Stimulated activated CD4-positive, alpha-beta T cell treated with anti-CD3 and anti-CD28 coated beads, Interleukin-1b, Interleukin-23, amount 100 ng/mL, for 1 hour (primary cell): ENCODE measurements at places on chromosomes 7 and 10.

DNA sequence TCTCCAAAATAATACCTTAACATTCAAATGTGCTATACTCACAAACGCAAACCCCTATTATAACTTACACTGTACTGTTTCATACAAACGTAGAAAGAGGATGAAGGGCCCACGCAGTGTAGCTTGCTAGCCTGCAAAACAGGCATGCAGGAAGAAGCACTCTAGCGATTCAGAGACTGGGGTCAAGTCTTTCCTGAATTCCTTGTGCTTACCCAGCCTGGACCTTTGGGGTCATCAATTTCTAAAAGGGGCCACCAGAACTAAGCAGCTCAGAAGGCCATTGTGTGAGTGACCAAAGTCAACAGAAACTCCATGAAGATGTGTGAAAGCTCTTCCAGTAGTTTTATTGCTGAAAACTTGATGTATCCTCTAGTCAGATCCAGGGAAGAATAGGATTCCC is 111.9 kb downstream of the SVIL start:
- no peak for DNase-seq

GRCh38 chr7:157077021-157077420 is 61.7 kb upstream of the UBE3C start:
- no peak for DNase-seq

DNA sequence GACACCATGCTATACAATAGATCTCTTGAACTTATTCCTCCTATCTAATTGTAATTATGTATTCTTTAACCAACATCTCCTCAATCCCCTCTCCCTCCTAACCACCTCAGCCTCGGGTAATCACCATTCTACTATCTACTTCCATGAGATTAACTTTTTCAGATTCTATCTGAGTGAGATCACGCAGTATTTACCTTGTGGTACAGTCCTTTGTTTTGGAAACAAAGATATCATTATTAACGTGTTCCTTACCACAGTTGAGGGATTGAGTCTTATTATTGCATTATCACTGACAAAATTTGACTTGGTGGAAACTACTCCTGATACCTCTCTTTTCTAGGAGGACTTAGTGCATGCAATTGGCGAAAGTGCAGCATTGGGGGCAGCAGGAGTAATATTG is 26.0 kb upstream of the HYAL4 start:
- no peak for DNase-seq

GRCh38 chr10:119416855-119417254 is 125.7 kb downstream of the RGS10 start:
- peak; percentile 53 for DNase-seq

DNA sequence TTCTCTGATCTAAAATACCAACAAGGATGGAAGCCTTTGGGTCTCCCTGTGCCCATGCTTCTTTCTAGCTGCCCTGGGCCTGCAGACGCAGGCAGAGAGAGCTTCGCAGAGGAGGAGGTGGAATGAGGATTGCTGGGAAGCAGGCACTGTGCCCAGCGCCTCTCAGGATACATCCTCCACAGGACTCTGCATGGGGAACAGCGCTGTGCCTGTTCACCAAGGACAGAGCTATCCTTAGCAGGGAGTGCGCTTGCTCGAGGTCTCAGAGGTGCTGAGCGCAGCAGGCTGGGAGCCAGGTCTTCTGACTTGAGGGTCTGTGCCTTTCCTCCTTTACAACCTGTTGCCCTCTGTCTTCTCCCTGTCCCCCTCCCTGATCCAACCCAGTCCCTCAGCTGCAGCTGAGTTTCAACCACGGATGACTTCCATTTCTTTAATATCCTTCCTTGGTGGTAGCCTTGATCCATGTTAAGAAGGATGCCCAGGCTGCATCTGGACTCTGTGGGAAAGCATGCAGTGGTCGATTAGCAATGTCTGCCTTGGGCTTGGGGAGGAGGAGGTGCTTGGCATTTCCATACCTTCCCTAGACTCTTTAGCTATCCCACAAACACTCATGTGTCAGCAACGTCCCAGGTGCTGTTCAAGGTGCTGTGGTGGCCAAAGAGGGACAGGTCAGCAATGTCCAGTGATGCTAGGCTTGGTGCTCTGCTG is 219.6 kb upstream of the GPR26 start:
- DNase-seq: no peak
